ENCODE measurements at places on chromosomes 4 and X.
A peak's percentile ranks its signal among the peaks of the same experiment; 100 is the strongest.

DNA sequence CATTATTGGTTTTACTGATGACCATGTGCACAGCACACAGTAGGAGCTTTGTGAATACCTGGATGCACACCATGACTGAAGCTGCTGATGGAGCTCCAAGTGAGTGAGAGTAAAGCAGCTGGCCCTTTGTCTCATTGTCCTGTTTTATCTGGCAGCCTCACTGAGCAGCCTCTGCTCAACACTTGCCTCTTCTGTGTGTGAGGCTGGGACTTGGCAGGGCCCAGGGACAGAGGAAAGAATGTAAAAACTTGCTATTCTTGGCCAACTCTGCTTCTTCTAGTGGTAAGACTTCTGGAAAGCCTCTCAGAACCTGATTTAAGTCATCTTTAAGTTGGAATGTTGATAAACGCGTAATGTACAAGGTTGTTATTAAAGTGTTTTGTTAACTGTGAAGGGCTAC lies 61.4 kb downstream of the BEX1 start:
- DNase-seq, result no peak

DNA sequence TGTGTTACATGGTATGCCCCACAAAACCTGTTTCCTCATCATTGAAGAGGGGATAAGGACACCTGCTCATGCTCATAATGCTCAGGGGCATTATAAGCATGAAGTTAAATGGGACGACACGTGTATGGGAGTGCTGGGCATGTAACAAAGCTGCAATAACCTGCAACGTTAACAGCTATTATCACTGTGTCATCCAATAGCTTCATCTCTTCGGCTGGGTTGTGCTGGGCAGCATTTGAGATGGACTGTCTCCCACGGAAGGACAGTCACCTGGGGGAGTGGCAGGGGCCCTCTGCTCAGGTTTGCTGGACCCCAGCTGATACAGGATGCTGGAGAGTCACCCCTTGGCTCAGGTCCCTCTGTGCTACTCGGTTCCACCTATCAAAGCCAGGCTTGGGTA lies 94.5 kb downstream of the NSUN7 start:
- no peak for DNase-seq

DNA sequence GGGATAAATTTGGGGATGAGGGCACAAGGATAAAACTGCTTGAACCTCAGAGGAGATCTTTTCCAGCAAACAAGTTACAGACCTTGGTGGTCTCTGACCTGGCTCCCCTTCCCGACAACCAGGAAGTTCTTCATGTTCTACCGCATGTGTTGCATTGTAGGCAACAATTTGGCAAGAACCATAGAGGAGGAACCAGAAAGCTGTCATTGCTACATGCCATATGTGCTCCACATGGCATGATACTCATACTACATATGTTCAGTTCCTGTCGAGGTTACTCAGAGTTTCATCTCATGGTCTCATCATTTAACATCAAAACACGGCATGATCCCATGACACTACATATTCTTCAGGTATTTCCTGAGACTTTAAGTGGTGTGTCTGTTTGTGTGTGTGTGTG lies 235.9 kb downstream of the OR13H1 start:
- DNase-seq, result no peak

GRCh38 chr4:174702979-174703478 lies 126.0 kb downstream of the GLRA3 start:
- no peak for DNase-seq

DNA sequence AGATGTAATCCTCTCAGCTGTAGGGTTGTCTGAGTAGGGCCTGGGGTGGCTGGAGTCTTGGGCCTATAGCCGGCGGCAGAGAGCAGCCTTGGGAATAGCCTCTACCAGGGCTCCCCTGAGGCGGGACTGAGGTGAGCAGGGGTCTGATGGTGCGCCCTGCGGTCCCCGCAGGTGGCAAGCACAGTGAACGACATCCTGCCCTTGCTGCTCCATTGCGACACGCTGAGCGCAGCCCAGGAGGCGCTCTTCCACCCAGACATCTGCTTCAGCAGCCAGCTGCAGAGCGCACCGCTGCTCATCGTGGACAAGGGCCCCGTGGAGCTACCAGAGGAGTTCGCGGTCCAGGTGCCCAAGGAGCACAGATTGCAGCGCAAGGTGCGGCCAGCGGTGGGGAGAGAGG lies 317.0 kb downstream of the ADGRL3 start:
- DNase-seq, result no peak

DNA sequence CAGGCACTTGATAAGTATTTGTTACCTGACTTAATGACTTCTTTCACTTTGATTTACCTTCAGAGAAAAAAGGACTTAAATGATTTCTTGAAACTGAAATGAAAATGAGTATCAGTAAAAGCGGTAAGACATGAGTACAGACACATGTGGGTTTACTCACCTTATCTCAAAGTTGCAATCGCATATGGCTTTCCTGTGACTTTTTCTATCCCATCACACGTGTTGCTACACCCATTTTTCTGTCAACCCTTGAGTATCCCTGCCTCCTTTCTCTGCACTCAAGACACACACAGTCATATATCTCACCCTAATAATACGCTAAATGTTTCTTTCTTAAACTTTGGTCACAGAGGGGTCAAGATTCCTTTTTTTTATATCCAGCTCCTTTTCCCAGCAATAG lies 11.0 kb upstream of the ARHGEF38 start:
- no peak for DNase-seq

GRCh38 chr4:128862608-128863311 lies 53.3 kb downstream of the JADE1 start:
- DNase-seq, result no peak

DNA sequence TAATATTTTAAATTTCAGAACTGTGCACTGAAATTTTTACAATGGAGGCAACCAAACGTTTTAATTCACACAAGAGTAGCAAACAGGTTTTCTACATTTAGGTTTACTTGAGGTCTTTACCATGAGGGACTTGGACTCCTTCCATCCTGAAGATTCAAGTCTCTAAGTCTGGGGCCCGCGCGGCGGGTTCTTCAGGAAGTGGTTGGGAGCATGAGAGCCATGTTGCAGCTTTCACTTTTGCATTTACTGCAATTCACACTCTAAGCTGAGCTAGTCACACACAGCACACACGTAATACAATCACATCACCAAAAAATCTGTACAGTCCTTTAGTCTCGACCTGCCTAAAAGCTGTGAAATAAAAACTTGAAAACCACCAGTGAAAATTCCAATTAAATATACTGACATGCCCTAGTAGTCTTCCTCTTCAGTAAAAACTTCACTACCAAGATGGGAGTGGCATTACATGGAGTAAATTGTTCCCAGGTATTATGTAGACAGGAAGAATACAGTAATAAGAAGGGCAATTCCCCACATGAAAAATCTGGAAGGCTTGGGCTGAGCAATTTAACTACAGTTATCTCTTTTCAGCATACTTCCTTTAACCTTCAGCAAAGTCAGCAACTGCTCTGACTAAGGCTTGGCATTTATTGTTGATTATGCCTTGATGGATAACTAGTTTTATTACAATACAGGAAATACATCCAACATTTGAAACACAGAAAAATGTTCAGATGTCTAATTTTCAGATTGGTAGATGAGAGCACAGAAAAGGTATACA lies 571.1 kb upstream of the DIPK2B start:
- DNase-seq, result no peak

GRCh38 chrX:151697522-151697921 lies 2.3 kb downstream of the PRRG3 start:
- DNase-seq, result no peak

DNA sequence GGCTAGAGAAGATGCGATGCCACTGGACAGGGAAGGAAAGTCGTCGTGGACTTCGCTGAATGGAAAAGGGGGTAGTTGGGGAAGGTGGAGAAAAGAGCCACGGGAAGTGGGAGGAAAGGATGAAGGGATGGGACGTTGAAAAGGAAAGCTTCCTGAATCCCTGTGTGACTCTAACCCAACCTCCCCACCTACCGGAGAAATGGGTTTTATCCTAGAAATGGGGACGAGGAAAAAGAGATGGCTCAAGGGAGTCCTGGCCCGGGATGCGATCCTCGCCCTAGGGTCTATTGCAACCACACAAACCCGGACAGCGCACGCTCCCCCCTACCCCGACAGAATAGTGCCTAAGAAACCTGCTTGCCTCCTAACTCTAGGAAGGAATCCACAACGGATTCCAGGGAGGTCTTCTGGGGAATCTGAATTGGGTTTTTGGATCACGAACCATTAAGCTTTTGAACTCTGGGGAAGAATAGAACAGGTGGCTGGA lies 738 bp upstream of the TSPAN5 start:
- DNase-seq, result no peak

GRCh38 chr4:10013722-10014121 lies 7.6 kb downstream of the SLC2A9 start:
- no peak for DNase-seq

GRCh38 chrX:7771788-7772438 lies 71.1 kb upstream of the VCX start:
- DNase-seq, result no peak

- no peak for DNase-seq
Measured at GRCh38 chr4:10803713-10804343, 119.3 kb upstream of the CLNK start.

GRCh38 chr4:42632653-42633382 lies 24.1 kb downstream of the ATP8A1 start:
- no peak for DNase-seq

- DNase-seq, result no peak
Measured at GRCh38 chrX:11346121-11346682, 53.0 kb downstream of the AMELX start.

DNA sequence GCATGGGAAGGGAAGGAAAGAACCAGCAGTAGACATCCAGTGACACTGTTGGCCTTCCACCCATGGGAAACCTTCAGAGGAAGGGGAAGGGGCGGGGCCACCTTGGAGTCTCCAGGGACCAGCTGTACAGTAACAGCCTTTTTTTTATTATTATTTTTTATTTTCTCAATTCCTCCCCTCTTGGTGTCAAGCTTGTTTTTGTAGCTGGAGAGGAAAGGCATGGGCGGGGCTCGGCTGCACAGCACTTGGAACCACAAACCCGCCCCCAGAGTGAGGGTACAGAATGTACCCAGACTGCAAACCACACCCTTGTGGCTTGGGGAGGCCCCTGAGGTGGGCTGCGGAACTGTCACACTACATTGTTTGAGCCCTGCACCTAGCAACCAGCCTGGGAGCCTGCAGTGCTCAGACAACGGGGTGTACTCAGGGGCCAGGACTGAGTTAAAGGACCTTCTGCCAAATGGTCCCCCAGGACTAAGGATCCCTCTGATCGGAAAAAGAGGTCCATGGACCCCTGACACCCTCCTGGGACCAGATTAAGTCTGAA lies 45.7 kb downstream of the PRPS1 start:
- no peak for DNase-seq

GRCh38 chr4:138097912-138098600 lies 144.1 kb downstream of the SLC7A11 start:
- DNase-seq, result no peak

DNA sequence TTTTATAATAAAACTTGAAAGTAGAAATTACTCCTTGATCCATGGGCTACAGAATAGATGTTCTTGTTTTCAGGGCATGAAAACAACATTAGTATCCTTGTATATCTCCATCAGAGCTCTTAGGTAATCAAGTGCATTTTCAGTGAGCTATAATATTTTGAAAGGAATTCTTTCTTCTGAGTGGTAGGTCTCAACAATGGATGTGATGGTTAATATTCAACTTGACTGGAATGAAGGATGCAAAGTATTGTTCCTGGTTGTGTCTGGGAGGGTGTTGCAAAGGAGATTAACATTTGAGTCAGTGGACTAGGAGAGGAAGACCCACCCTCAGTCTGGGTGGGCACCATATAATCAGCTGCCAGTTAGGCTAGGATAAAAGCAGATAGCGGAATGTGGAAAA lies 100.1 kb downstream of the LCORL start:
- DNase-seq, result no peak

GRCh38 chr4:17812801-17813200 lies 2.0 kb downstream of the NCAPG start:
- no peak for DNase-seq

GRCh38 chrX:34716302-34716701 lies 59.2 kb upstream of the TMEM47 start:
- no peak for DNase-seq

DNA sequence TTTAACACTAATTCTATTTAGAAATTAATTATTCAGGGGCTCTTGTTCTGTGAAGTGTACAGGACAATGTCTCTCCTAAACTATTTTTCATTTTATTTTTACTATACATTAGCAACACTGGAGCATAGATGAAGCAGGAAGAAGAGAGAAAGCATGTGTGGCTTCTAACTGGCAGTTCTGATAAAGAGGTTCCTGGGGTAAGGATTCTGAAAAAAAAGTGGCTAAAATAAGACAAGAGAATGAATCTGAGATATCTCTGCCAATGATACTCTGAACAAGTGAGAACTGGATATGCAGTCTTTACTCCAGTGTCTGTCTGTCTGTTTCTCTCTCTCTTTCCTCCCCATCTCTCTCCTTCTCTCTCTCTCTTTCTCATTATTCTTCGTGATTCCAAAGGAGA lies 125.9 kb downstream of the MAML3 start:
- DNase-seq, result no peak

DNA sequence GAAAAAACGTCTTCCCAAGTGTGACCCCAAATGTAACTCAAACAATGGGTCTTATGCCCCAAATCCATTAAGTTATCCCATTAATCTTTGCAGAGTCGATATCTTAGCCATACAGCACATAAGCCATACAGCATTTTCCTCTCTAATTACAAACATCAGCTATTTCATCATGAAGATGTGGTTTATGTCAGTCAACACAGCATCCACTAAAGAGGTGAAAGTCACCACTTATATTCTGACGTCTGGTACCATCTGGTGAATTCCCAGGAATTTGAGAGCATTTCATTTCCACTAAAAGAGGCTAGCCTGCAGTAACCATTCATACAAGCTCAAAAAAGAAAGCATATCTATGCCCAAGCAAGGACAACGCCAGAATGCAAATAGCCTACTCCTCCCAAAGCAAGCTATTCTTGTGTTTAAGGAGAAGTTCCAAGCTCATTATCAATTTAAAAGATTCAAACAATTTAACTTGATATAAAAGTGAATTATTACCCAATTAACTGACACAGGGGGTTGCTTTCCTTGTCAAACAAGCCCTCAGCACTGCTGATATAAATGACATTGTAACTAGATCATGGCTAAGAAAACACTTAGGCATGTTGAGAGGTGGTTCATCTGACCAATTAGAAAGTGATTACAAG lies 203.3 kb downstream of the ANTXR2 start:
- peak; percentile 17 for DNase-seq

GRCh38 chrX:150352581-150352980 lies 10.5 kb upstream of the MAMLD1 start:
- no peak for DNase-seq

DNA sequence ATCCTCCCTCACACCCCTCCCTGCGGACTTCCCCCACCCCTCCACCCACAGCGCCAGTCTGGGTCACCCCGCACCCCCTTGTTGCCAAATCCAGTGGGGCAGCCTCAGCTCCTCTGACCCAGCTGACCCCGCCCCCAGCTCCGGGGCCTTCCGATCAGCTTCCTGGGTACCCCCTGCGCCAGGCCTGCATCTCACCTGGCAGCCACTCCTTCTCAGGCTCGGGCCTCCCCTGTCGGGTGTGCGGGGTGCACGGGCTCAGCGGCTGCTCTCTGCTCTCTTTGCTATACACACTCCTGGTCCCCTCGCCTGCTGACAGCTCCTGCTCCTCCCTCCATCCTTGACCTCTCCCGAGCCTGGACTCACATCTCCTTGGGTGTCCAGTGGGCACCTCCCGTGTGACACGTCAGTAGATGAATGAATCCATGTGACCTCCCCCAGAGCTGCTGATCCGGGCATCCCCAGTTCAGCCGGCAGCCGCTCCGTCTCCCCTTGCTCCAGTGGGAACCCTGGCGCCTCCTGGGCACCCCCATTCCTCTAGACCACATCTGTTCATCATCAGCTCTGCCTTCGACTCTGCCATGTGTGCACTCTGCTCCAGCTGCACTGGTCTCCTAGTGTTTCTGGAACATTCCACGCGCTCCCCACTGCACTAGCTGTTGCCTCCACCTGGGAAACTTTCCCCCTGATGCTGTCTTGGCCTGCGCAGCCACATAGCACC lies 9.9 kb downstream of the CFAP99 start:
- no peak for DNase-seq

Measured in renal pelvis (tissue), 12 donors.